ENCODE measurements at places on chromosomes 11 and 22.

DNA sequence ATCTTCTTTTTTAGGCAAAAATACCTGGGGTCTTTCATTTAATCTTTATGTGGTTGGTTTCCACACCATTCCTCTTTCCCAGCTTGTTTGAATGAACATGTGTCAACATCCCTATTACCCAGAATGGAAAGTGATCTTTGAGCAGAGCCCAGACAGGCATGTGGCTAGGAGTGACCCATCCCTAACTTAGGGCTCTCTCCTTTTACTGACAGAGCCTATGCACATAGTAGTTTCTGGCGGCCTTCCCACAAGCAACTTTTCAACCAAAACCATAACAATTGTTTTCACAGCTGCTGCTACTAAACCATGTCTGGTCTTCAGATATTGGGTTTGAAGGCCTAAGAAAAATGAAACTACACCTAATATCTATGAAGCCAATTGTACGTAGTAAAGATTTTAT, 107.5 kb downstream of the TENM4 start:
- DNase-seq: no peak

- no peak for DNase-seq
Measured at GRCh38 chr11:97263183-97263858, 873.5 kb downstream of the JRKL start.

DNA sequence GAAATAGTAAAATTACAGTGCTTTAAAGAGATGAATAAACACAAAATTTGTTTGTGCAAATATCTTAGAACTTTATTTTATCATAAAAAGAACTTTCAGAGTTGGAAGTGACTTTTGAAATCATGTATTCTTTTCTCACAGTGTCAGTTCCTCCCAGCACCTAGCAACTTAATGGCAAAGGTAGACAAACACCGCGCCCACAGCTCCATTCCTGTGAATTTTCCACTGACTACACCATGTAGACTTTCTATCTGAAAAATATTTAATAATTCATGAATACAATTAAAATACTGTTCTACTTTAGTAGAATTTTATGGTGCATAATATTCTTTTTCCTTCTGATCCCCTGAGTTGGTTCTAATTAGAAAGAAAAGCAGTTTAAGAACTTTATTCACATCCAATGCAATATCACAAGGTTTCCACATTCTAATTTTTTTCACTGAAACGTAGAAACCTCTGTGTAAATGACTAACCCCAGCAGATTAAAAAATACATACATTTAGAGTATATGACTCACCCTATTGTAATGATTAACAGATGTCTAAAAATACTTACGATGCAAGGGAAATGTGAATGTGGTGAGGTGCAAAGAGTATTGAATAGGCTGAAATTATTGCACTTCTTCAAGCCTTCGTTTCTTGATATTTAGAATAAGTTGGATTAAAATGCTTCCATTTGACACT, 218.2 kb upstream of the CCDC179 start:
- DNase-seq: no peak

- DNase-seq: no peak
Measured at GRCh38 chr11:134471087-134471715, 59.2 kb upstream of the B3GAT1 start.

DNA sequence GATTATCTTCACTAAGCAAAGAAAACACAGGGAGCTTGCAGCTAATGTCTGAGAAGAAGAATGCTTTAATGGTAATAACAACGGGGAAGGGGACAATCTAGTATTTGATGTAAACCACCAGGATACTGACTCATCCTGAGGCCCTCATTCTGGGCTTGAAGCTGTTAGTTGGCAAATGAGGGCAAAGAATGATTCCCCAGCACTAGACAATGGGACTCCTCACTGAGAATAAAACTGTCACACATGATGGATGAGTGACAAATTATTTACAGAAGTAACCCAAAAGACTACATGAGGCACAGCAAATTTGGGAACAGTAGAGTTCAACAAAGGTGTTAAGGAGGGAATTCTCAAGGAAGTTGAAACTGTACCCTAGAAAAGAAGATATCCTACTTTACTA, 76.3 kb downstream of the FAM168A start:
- no peak for DNase-seq

DNA sequence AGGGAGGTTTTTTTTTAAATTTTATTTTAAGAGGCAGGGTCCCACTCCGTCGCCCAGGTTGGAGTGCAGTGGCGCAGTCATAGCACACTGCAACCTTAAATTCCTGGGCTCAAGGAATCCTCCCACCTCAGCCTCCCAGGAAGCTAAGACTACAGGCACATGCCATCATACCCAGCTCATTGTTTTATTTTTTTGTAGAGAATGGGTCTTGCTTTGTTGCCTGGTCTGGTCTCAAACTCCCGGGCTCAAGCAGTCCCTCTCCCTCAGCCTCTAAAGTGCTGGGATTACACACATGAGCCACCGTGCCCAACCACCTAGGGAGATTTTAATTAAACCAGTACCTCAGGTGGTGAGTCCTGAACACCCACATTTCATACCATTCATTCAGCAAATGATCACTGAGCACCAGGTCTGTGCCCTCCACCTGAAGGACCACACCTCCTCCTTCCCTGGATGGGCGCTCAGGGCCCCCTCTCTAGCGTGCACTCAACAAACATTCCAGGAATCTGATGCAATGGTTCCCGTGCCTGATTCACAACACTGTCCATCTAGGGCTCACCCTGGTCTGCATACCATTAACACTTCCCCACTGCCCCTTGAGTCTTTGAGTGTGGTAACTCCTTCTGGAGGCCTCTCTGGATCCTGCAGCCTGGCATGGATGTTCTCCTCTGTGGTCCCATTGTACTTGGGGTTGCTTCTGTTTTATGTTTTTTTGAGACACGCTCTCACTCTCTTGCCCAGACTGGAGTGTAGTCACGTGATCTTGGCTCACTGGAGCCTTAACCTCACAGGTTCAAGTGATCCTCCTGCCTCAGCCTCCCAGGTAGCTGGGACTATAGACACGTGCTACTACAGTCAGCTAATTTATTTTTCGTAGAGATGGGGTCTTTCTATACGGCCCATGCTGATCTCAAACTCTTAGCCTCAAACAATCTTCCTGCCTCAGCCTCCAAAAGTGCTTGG, 9.6 kb upstream of the MYH9 start:
- DNase-seq: no peak

GRCh38 chr11:58921778-58922390, 17.4 kb upstream of the GLYATL1 start:
- DNase-seq: no peak
